Right atrium auricular region (tissue), 2 donors: ENCODE measurements at places on chromosomes 3 and 15. TPM values are rescaled to one million over a fixed set of nuclear protein-coding genes. Genes with fewer than 3 reads are reported as not detected.

Gene CEMIP
- total RNA-seq, result 2.9 TPM

DNA sequence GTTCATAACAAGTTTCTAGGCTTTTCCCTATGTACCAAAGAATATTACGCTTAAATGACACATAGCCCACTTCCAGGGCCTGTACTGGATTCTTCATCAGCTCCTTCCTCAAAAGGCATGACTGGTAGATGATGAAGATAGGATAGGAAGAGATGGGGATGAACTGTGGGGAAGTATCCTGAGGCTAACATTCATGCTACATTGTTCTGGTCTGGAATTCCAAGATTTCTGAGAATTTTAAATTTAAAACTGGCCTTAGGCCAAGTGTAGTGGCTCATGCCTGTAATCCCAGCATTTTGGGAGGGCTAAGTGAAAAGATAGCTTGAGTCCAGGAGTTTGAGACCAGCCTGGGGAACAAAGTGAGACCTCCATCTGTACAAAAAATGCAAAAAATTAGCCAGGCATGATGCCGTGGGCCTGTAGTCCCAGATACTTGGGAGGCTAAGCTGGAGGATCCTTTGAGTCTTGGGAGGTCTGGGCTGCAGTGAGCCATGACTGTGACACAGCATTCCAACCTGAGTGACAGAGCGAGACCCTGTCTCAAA is 160.1 kb upstream of the PLAAT1 start:
- no peak for DNase-seq

Gene C3orf85
- total RNA-seq, result not detected

- no peak for DNase-seq
Observed at GRCh38 chr15:48520376-48521155, 124.9 kb downstream of the FBN1 start.

Gene GOLGA8T
- total RNA-seq, result 0.39 TPM

Gene DNAJB11
- 39.1 TPM for total RNA-seq

DNA sequence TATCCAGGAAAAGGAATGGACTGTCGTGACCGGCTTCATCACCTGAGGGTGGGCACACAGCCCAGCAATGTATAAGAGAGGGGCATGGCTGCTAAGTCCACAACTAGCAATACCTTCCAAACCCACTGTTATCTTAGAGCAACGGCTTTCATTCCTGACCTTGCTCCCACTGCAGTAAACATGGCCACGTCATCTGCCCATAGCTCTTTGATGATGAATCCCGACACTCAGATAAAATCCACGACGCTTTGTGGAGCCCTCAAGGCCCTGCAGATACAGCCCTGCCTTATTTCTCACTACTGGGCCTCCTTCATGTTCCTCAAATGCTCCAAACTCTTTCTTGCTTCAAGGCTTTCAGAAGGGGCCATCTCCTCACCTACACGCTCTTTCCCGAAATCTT is 114.0 kb downstream of the ADAMTS17 start:
- DNase-seq, result no peak

GRCh38 chr3:60269377-60269776 is 981.9 kb downstream of the FHIT start:
- DNase-seq, result no peak

DNA sequence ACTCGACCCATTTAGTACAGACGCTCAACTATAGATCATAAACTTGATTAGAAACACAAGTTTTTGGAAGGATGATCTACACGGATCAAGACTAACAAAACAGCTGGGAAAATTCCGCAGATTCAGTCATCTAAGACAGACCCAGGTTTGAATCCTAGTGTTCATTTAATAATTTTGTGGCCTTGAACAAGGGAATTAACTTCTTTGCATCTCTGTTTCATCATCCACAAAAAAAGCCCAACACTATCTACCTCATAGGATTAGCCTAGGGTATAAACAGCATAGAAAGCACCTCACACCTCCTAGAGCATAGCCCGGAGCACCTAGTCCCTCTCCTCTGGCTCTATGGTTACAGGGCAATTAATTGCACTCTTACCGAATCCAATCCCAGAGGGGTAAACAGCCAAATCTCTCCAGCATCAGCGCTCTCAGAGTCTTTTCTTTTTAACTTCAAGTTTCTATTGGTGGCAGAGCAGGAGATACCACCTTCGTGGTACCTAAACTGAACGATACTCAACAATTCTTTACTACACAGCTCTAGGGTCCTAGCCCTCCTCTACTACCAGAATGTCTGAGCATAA is 3.5 kb downstream of the TBL1XR1 start:
- DNase-seq, result peak; percentile 48

Gene MAGI1
- 34.8 TPM for total RNA-seq

Gene MST1R
- 4.2 TPM for total RNA-seq

DNA sequence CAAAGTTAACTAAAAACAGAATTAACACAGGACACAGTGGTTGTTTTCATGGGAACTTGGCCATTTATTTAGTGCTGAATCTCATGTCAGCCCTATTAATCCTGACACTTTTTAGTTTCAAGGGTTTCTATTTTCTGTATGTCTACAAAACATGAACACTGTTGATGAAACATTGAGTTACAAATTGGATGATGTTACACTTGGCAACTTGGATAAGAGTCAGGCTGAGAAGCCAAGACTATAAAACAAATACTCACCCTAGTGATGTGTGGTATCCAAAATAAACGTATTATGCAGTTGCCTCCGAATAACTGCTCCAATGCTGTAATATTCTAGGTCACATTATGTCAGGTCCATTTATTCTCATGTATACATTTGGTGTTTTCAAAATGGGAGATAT is 349.6 kb downstream of the ZIC1 start:
- no peak for DNase-seq

GRCh38 chr15:70562906-70563305 is 200.5 kb downstream of the UACA start:
- no peak for DNase-seq

- no peak for DNase-seq
Observed at GRCh38 chr3:154783521-154783931, 296.6 kb upstream of the MME start.

Gene ZIC4
- total RNA-seq, result not detected

Gene ZNF385D
- total RNA-seq, result 1.1 TPM

- DNase-seq, result no peak
Observed at GRCh38 chr3:177337541-177338331, 140.5 kb upstream of the TBL1XR1 start.

Gene ARHGEF26
- 8.1 TPM for total RNA-seq

Gene CACNA1D
- 9.6 TPM for total RNA-seq

DNA sequence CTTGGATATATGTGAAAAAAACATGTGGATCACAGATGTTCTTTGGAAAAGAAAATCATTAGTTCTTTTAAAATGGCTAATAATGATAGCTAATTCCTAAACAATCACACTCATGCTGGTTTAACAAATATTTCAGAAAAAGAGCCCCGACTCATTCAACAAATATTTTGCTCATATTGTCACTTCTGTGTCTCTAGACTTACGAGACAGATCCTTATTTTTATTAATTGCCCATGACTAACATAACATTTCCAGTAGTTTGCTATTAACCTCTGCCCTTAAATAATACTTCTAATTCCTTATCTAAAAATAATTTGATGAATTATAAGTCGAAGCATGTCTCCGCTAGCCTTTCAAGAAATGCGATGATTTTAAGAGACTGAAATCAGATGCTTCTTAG is 70.4 kb downstream of the SATB1 start:
- no peak for DNase-seq

GRCh38 chr3:127644641-127645370 is 15.8 kb downstream of the PODXL2 start:
- no peak for DNase-seq

Gene DNAH12
- not detected for total RNA-seq

- no peak for DNase-seq
Observed at GRCh38 chr3:185308126-185308754, 54.4 kb upstream of the EHHADH start.

Gene IL1RAP
- 3.4 TPM for total RNA-seq

DNA sequence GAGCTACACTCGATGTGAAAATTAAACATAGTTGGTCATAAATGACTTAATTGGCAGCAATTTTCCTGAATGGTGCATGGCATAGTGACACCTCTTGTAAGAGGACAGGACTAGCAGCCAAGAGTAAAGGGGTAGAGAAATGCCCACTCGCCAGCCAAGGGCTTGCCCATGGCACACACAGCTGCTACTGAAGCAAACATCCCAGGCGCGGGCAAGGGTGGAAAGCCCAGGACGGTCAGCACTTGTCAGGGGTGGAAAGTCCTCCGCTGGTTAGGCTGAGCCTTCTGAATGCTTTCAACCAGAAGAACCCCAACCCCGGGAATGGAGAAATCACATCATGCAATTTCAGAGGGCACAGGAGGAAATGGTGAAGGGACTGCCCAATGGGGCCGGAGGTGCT is 31.6 kb downstream of the BDH1 start:
- no peak for DNase-seq

GRCh38 chr15:63870487-63871209 is 36.9 kb upstream of the HERC1 start:
- DNase-seq, result no peak

- no peak for DNase-seq
Observed at GRCh38 chr3:4533489-4534443, 40.6 kb downstream of the ITPR1 start.

Gene SEMA3B
- 20.0 TPM for total RNA-seq

DNA sequence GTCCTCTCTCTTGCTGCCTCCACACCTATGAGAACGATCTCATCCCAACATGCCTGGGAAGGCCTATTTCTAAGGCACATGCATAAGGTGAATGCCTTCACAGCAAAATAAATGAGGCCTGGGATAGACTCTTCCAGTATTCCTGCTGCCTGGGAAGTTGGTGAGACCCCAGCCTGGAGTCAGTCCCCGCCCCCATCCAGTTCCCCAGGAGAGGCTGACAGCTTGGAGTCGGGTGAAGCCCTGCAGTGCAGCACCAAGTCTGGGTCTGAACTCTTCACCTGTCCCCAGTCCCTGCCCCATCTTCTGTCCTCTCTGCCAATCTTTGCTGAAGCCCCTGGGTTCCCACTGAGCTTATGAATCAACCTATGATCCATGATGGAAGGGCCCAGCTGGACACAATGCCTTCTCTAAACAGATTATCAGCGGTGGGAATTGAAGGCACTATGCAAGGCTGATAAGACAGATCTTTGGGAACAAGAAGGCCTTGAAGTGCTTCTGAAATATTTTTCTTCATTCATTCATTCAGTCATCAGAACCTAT is 10.2 kb upstream of the APBA2 start:
- no peak for DNase-seq

Gene FBXW12
- not detected for total RNA-seq

DNA sequence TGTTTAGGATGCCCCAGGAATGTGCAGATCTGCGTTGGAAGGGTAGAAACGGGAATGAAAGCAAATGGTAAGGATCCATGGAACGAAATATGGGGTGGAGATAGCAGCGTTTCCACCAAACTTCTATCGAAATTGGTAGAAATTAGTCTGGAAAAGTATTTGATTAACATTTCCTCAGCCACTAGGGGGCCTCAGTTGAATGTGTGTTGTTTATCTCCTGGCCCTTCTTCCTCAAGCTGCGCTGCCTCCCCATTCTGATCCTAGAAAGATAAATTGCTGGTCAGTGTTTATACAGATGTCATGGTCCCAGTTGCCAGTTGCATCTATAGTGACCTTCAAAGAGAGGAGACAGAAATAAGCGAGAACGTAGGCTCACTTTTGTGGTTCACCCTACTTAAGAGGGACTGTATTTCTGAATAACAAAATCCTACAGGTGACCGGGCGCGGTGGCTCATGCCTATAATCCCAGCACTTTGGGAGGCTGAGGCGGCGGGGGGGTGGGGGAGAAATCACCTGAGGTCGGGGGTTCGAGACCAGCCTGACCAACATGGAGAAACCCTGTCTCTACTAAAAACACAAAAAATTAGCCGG is 457.1 kb downstream of the SQOR start:
- no peak for DNase-seq

Gene THBS1
- total RNA-seq, result 67.8 TPM

Gene MYZAP
- total RNA-seq, result 491 TPM

DNA sequence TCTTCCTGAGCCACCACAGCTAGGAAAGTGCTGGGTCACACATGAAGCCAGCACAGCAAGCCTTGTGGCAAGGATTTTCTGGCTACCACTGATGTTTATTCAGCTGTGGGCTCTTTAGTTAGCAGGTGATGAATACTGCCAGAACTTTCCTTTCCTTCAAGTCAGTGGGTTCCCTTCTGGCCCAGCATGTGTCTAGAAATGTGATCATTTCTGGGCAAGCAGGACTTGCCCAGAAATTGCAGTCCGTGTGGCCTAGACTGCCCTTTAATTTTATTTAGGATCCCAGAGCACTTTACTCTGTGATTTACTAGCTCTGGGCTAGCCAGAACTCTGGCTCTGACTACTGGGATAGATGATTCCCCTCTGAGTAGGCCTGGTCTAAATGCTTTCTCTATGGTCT is 397.5 kb downstream of the ZIC4 start:
- DNase-seq, result no peak

Gene A4GNT
- not detected for total RNA-seq

DNA sequence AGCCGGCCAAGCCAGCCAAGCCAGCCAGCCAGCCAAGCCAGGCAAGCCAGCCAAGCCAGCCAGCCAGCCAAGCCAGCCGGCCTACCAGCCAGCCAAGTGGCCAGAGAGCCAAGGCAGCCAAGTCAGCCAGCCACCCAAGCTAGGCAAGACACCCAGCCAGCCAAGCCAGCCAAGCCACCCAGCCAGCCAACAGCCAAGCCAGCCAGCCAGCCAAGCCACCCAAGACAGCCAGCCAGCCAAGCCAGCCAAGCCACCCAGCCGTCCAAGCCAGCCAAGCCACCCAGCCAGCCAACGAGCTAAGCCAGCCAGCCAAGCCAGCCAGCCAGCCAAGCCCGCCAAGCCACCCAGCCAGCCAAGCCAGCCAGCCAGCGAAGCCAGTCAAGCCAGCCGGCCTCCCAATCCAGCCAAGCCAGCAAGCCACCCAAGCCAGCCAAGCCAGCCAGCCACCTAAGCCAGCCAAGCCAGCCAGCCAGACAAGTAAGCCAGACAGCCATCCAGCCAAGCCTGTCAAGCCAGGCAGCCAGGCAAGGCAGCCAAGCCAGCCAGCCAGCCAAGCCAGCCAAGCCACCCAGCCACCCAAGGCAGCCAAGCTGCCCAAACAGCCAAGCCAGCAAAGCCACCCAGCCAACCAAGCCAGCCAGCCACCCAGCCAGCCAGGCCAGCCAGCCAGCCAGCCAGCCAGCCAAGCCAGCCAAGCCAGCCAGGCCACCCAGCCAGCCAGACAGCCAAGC is 200.5 kb downstream of the GOLGA6L6 start:
- peak; percentile 81 for DNase-seq

Gene RMDN3
- total RNA-seq, result 14.4 TPM

GRCh38 chr3:63976872-63977200 is 46.5 kb downstream of the PSMD6 start:
- no peak for DNase-seq

Gene CSPG5
- total RNA-seq, result 2.6 TPM
